ENCODE measurements at places on chromosomes 16 and 17.
A peak's percentile ranks its signal among the peaks of the same experiment; 100 is the strongest.

- no peak for DNase-seq
These were observed 129.7 kb upstream of the C17orf78 start for GRCh38 chr17:37246085-37246484.

- DNase-seq, result peak; percentile 22
These were observed 440 bp downstream of the NPRL3 start for GRCh38 chr16:138049-138417.

DNA sequence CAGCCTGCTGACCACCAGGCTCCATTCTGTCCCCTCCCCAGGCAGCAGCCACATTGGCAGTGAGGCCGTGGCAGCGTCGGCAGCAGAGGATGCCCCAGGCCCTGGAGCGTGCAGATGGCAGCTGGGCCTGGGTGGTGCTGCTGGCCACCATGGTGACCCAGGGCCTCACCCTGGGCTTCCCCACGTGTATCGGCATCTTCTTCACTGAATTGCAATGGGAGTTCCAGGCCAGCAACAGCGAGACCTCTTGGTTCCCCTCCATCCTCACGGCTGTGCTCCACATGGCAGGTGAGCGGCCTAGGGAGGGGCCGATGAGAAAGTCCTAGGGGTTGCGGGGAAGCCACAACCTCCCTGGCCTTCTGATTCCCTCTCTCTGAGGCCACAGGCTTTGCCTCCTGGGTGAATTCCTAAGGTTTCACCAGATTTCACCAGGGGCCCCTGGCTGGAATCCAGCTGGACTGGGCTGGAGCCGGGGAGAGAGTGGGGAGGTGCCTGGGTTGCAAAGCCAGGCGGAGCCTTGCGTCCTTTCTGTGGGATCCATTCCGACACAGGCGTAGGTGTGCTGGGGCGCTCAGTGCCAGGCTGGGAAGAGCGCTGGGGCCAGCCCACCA is 5.9 kb downstream of the SLC16A5 start:
- DNase-seq, result no peak

DNA sequence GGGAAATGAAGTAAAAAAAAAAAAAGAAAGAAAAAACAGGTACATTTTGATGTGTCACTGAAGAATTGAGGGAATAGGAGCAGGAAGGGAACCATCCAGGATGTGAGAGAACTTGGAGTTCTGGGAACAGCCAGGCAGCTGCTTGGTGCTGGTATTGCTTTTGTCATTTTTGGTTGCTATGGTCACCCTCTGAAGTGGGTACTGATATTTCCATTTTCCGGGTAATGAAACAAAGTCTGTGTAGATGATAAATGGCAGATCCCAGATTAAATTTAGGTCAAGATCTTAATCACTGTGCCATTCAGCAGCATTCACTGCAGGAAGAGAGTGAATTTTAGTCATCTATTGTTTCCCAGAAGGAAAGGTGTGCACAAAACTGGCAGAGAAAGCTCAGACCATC is 93.6 kb downstream of the ABCA8 start:
- no peak for DNase-seq

GRCh38 chr16:58196898-58197313 is 1.0 kb downstream of the CSNK2A2 start:
- no peak for DNase-seq

DNA sequence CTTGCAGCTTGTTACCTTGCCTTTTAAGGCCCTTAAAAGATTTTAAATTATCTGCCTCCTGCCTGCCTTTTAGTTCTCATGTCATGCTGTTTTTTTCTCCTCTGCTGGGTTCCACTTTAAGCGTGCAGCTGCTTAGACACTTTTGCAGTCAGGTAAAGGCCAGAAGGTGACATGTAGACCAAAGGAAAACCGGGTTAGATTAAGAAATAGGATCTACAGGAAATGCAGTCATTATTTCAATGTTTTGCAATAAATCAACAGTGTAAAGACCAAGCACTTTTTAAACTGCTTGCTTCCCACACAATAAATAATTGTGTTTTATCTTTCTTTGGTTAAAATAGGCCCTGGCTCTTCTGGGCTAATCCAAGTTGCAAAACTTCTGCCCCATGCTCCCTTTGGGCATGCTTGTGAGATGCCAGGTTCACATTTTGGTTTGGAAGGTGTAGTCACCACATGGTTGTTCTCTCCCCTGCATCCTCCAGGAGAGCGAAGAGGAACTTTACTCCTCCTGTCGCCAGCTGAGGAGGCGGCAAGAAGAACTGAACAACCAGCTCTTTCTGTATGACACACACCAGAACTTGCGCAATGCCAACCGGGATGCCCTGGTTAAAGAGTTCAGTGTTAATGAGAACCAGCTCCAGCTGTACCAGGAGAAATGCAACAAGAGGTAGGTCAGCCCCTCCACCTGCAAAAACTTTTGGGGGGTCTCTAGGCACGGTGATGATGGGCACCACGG is 54.9 kb downstream of the SDR42E1 start:
- DNase-seq, result no peak

- no peak for DNase-seq
These were observed 43.2 kb downstream of the SNX20 start for GRCh38 chr16:50637716-50638602.

DNA sequence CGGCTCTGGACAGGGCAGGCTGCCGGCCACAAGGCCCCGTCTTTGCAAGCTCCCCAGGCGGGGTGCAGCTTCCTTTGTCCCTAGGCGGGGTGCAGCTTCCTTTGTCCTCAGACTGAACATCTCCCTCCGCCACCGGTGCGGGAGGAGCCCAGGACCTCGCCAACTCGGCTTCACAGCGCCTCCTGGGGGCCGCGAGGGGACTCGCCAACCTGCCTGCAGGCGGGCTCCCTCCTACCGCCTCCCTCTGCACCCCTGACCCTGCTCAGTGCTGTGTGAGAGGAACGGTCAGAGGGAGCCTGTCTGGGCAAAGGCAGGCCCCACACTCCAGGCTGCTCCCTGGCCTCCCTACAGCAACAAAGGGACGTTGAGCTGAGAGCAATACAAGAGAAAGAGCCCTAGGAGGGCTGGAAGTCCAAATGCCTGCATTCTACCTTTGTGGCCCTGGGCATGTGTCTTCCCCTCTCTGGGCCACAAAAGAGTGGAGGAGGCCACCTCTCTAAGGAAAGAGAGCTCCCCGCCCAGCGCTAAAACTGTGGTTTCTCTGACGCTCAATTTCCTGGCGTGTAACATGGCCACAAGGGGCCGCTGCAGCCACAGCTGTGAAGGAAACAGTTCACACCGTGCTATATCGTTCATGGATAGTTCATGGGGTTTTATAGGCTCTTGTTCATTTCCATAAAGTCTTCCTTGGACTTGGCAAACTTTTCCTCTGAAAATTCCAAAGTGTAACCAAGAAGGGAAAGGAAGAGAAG is 20.9 kb upstream of the KRT19 start:
- DNase-seq, result peak; percentile 59

- no peak for DNase-seq
These were observed 92.2 kb upstream of the CPHXL start for GRCh38 chr16:75818491-75818890.

- DNase-seq, result no peak
These were observed 10.3 kb downstream of the KCTD13 start for GRCh38 chr16:29915590-29916247.

- no peak for DNase-seq
These were observed 23.5 kb downstream of the TNRC6A start for GRCh38 chr16:24753000-24753399.

GRCh38 chr16:8179615-8180014 is 410.7 kb downstream of the TMEM114 start:
- no peak for DNase-seq

GRCh38 chr17:3710951-3711383 is 12.7 kb upstream of the HASPIN start:
- DNase-seq, result peak; percentile 32

- no peak for DNase-seq
These were observed 48.9 kb downstream of the SMPD3 start for GRCh38 chr16:68399456-68399855.

DNA sequence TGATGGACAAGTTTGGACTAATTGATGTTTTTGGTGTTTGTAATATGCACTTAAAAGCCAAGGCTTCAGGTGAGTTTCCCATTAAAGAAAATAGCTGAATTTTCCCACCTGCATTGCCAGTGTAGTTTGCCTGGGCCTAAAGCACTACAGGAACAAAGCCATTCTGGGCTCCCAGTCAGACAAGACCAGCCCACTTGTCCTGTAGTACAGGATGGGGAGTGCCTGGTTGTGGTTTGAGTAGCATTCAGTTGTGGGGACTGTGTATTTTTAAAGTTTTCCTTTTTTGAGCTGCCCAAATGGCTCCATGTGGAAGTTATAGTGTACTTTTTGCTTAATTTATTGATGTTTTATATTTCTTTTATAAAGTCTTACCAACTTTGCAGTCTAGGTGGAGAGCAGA is 91.7 kb downstream of the TANGO6 start:
- no peak for DNase-seq

- no peak for DNase-seq
These were observed 227.6 kb upstream of the ASIC2 start for GRCh38 chr17:33520426-33521330.

DNA sequence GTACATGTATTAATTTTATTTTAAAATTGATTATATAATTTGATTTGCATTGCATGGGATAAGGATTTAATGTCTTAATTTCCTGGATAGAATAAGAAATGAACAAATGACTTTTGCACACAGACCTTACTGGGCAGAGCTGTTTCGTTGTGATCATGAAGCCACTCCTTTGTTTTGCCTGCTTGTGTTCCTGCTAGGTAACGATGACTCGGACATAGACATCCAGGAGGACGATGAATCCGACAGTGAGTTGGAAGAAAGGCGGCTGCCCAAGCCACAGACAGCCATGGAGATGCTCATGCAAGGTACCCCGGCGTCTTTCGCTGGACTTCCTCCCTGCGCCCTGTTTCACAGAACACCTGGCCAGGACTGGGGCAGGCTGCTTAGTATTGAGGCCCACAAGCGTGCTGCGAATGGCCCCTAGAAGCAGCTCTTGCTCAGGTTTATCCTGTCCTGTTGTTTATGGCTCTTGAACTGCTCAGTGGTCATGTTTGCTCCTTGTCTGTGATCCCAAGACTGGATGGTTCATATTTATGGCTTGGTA is 29.6 kb downstream of the CLUAP1 start:
- no peak for DNase-seq

GRCh38 chr16:66044556-66044955 is 321.9 kb upstream of the CDH5 start:
- DNase-seq, result no peak

DNA sequence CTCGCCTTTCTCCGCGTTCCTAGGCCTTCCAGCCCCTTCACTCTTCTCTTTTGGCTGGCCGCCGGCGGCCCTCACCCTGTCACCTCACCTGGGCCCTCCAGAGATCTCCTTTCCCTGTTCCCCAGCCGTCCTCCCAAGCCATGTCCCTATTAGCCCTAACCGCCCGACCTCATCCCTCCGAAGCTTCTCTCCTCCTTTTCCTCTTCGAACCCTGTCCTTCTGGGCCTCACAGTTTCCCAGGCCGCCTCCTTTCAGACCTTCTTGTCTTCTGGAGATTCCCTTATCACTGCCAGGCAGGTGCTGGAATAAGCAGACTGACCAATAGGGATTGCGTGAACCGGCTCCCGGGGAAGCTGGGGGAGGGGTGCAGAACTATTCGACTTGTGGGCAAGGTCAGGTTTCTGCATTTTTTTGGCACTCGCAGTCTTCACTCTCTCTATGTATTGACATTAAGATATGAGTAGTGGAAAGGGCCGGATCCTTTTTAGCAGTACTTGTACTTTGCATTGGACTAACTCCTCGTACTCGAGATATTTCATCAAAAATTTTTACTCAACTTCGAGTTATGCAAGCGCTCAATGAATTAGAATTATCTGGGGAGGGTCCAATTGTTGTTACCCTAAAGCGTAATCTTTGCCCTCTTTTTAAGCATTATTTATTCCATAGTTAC is 690 bp downstream of the RHOT1 start:
- DNase-seq, result no peak

- no peak for DNase-seq
These were observed 1.4 kb upstream of the CTCF start for GRCh38 chr16:67560827-67561342.

- no peak for DNase-seq
These were observed 32.2 kb downstream of the MARCHF10 start for GRCh38 chr17:62775876-62776275.

- DNase-seq, result no peak
These were observed 69.3 kb downstream of the PLCG2 start for GRCh38 chr16:81848306-81848853.

DNA sequence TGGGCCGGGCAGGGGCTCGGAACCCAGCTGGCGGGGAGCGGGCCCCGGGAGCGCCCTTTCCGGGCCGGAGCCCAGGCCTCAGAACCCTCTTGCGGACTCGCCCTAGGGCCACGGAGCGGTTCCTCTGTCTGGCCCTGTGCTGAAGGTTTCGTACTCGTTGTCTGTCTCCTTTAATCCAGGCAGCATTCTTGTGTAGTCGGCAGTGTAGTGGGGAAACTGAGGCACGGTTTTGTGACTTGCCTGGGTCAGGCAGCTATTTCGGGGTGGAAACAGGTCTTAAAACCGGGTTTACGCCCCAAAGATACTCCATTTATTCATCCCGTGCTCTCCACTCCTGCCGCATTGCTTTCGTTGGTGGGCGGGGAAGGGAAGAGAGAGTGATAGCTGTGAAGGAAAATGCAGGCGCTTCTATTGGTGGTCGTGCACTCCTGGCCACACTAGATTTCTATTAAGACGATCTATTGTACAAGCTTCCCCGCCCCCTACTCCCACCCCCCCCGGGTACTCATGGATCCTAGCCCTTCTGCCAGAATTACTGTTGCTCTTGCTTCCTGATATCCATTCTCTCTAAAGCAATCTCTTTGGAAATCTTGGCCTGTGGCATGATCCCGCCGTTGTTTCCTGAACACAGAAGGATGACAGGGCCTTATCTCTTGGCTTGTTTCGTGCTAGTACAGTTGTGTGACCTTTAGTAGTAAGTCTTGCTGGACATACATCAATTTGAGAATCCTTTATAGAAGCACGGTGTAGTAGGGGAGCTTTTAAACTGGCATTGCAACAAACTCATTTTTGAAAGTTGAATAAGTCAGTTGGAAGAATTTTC is 751 bp downstream of the DCAF7 start:
- DNase-seq, result no peak

DNA sequence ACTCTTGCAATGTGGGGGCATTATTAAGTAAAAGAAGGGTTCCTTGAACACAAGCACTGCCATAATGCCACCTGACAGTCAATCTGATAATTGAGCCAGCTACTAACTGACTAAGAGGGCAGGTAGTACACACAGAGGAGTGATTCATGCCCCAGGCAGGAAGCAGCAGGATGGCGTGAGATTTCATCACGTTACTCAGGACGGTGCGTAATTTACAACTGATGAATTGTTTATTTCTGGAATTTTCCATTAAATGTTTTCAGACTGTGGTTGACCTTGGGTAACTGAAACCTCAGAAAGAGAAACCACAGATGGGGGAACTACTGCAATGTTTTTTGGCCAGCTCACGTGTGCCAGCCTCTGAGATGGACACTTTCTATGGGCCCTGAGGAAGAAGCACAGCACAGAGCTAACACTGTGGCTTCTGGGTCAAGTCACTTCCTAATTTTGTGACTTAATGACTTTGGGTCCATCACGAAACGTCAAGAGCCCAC is 46.7 kb downstream of the C17orf67 start:
- DNase-seq, result peak; percentile 46

DNA sequence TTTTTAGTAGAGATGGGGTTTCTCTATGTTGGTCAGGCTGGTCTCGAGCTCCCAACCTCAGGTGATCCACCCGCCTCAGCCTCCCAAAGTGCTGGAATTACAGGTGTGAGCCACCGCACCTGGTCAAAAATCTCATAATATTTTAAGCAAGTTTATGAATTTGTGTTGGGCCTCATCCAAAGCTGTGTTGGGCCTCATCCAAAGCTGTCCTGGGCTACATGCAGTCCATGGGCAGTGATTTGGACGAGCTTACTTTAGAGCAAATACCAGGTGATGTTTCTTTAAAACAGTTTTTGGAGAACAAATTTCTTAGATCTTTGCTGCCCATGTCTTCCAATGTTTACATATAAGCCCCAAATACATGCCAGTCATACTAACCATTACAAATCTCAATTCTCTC is 84.4 kb upstream of the C17orf78 start:
- DNase-seq, result no peak
